EL (cell line): ENCODE measurements at places on chromosomes 12 and 14.
A peak's percentile ranks its signal among the peaks of the same experiment; 100 is the strongest.

- no peak for DNase-seq
Measured at GRCh38 chr14:49218436-49219092, 367.6 kb downstream of the RPS29 start.

DNA sequence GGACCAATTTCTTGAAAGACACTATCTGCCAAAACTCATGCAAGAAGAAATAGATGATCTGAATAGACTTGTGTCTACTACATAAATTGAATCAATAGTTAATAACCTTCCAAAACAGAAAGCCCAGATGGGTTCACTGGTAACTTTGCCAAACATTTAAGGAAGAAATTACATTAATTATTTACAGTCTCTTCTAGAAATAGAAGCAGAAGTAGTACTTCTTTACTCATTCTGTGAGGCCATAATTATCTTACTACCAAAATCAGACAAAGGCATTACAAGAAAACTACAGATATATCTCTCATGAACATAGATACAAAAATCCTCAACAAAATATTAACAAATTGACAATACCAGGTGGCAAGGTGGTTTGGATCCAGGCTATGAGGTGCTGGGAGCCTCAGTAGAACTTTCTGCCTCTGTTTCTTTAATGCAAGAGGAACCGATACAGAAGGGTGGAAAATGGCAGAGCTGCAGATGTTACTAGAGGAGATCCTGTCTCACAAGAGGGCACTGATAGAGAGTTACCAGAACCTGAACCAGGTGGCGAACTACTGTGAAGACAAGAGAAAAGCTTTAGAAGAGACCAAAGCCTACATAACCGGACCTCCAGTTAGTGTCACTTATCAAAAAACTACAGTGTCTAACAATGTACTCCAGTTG, 33.7 kb upstream of the KTN1 start:
- DNase-seq, result no peak

DNA sequence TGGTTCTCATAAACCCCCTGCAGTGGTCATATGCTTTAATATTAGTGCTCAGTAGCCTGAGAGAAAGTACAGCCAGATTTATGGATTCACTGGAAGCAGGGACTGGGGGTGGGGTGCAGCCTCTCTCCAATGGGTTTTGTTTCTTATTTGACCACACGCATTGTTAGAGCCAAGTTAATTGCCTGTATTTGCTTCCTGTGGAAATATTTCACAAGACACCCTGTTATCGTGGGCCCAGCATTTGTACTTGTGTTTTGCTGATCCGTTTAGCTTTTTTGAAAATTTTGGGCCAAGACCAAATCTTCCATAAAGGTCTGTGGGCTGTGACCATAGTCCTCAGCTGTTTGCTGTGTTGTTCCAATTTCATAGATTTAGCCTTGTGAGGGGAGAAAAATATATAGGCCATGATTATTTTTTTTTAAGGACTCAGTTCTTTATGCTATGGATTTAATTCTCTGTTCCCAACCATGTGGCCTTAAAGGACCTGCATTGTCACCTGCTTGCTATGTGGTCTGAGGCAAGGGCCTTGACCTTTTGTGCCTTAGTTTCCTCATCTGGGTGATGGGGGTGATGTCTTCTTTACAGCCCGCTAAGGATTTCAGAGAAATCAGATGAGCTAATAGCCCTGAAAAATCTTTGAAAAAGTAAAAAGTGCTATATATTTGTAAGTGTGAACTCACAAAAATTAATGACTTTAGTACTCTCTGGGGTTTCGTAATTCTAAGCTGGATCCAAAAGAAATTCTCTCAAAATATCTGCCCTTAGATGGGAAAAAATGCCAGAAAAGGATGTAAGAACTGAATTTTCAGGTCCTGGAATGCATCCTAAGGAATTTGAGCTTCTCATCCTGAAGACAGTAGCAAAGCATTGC, 370.2 kb downstream of the DPF3 start:
- no peak for DNase-seq

DNA sequence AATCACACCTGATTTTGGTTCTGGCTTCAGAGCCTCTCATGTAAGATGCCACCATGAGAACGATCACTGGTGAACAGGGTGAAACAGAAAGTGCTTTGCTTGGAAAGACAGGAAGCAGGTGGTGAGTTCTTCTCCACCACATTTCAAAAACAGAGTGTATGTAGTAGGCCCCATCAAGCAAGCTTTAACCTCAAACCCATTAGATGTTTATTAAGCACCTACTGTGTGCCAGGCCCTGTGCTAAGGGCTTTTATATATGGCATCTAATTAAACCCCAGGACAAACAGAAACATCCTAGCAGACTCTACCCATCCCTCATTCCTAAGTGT, 47.8 kb upstream of the MED13L start:
- DNase-seq, result no peak

GRCh38 chr12:41277100-41277945, 89.2 kb downstream of the PDZRN4 start:
- peak; percentile 21 for DNase-seq

GRCh38 chr12:26118308-26118707, 6.5 kb downstream of the BHLHE41 start:
- DNase-seq, result no peak

DNA sequence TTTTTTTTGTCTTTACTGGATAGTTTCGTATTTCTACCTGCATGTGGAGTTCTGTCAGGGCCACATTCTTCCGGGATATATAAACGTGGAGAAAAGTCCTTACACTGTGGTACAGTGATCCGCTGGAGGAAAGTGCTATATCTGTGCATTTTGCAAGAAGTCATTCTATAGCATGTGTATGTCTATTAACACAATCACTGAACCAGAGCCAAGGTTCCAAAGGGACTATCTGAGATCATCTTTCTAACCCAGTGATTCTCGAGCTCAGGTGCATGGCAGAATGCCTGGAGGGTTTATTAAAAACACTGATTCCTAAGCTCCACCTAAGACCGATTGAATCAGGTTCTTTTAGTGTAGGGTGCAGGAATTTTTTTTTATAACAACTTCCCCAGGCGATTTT, 354.0 kb downstream of the NRXN3 start:
- no peak for DNase-seq

GRCh38 chr12:52836042-52836466, 1.9 kb upstream of the KRT79 start:
- DNase-seq, result peak; percentile 75

GRCh38 chr12:52235822-52236361, 2.8 kb downstream of the KRT7 start:
- DNase-seq, result no peak

- DNase-seq, result no peak
Measured at GRCh38 chr14:30252151-30252550, 306.8 kb upstream of the G2E3 start.

- DNase-seq, result peak; percentile 65
Measured at GRCh38 chr12:12628013-12628412, 16.3 kb downstream of the CREBL2 start.

DNA sequence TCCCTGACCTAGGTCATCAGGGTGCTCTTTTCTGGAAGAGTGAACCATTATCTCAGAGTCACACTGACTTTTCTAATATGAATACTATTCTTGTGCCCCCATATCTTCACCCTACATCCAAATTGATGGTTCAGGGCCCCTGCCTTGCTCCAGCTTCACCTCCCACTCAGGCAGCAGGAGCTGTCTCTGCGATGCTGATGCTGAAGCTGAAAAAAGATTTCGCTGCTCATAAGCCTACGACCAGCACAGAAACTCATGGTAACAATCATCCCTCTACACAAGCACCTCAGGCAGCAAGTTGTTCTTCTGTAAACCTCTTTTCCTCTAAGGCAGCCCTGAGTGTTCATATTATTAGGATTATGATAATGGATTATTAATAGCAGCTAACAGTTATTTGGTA, 3.2 kb downstream of the ARF3 start:
- no peak for DNase-seq

DNA sequence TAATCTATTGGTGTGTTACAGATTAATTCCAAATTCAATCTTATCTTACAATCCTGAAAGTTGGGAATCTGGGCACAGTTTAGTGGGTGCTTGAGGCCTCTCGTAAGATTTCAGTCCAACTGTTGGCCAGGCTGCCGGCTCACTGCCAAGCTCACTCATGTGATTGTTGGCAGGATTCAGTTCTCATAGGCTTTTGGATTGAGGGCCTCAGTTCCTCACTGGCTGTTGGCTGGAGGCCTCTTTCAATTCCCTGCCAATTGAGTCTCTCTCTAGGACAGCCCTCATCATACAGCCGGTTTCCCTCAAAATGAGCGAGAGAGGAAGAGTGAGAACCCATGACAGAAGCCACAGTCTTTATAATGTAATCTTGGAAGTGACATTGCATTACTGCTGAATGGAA, 123.5 kb upstream of the FBXO33 start:
- DNase-seq, result no peak

GRCh38 chr14:50524731-50525515, 7.4 kb downstream of the MAP4K5 start:
- DNase-seq, result no peak

DNA sequence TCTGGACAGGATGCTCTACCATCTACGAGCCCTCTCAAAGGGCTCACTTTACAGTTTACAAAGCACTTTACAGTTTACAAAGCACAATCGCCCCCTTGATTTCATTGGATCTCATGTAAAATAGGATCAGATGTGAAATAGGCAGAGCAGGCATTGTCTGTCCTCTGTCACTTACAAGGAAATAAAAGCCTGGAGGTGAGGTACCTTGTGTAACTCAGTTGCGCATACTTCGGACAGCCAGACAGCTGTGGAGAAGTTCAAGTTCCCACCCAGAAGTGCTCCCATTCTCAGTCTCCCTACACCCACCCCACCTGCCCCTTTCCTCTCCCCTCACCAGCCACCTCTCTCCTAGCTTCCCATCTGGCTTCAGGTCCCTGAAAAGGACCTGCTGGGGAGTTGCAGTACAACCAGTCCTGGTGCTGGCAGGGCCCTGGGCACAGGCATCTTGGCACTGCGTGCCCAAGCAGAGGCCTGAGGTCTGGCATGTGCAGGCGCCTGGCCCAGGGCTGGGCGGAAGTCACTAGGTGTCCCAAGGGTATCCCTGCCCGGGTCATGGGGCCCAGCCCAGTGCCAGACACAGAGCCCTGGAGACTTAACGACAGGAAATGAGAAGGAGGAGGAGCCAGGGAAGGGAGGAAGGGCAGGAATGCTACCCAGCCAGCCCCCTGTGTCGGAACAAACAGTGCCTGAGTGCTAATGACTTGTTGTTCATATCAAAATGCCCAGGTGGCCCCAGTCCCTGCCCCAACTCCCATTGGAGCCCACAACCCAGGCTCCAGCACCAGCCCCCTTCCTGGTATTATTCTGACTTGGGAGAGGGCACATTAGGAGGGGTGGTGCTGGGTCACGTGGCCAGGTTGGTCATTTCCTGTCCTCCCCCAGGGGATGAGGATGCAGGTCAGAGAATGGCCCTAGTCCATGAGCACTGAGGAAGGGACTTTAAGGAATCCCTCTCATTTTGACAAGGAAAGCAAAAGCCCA, 5.4 kb downstream of the RAPGEF3 start:
- peak; percentile 58 for DNase-seq

- no peak for DNase-seq
Measured at GRCh38 chr12:18242380-18243089, 18.8 kb upstream of the PIK3C2G start.

DNA sequence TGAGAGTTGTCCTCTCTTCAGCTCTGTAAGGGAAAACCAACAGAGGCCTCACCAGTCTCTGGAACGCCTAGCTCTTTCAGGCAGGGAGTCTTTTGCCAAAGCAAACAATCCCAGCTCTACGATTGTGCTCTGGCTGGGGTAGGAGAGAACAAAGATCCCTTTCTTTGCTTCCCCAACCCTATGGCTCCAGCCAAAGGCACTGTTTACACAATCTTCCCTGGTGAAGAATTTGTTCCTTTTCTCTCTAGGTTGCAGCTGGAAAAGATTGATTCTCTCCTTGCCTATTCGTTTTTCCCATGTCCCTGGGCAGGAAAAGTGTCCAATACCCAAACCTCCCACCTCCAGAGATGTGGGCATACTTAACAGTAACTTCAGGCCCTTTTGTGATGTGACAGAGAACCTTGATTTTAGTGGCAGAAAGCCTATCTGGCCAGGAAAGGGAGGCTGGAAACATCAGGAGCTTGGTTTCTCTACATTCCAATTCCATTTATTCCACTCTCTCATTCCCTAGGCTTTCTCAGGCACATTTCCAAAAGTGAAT, 16.8 kb downstream of the ATP5MC2 start:
- no peak for DNase-seq

GRCh38 chr12:87642245-87642644, 387.0 kb downstream of the C12orf50 start:
- DNase-seq, result no peak

DNA sequence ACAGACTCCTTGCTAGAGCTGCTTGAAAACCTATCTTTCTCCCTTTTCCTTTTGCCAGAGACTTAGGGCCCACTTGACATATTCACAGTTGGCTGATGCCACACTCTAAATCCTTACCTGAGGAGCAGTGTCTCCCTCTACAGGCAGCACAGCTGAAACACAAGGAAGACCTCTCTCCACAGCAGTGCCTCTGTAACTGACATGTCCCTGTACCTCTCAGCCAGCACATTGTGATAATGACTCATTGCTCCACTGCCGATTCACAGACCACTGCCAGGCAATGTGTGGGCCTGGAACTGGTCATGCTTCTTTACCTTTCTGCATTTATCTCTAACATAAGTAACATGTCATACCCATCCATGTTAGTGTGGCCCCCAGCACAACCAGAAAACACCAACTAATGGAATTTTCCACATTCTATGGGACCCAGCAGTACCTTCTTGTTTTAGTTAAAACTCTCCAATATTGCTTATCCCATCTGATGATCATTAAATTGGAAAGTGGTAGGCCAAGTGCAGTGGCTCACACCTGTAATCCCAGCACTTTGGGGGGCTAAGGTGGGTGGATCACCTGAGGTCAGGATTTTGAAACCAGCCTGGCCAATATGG, 56.5 kb downstream of the GTF2A1 start:
- peak; percentile 83 for DNase-seq

DNA sequence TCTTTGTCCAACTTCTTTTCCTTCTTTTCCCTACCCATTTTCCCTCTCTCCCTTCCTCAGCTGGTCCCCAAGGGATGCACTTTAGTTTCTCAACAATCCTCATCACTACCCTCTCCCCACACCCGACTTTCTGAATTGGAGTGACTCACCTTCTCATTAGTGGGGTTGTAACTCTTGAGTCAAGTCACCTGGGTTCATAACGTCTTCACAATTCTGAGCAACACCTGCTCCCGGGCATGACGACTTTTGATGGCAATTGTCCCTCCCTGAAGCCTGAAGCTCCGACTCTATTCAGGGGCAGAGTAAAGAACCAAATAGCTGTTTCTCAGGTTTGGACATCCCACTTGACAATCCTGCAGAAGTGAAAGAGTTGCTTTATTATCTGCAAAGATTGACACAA, 82.7 kb upstream of the OTX2 start:
- DNase-seq, result no peak

GRCh38 chr14:21614240-21614639, 20.5 kb downstream of the OR10G2 start:
- no peak for DNase-seq

DNA sequence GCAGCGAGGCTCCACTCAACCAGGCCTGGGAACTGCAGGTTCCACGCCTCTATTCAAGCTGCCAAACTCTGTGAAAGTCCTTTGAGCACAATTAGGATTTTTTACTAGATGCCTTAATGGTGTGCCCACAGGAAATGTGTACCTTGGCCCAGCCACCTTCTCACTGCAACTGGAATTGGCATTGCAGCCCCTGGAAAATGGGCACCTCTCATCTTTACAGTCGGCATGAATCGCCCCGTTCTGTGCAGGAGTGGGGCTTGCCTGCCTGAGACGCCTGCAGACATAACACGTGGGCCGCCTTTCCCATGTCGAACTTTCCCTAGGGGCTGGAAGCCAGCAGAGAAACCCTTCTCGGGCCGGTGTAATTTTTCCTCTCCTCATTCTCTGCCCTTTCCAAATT, 42.0 kb upstream of the ELK3 start:
- no peak for DNase-seq

GRCh38 chr14:51871846-51872245, 11.4 kb downstream of the GNG2 start:
- DNase-seq, result no peak
